ENCODE measurements at places on chromosomes 7 and 10.
A peak's percentile ranks its signal among the peaks of the same experiment; 100 is the strongest.

- no peak for DNase-seq
Measured at GRCh38 chr7:6251653-6252052, 20.8 kb downstream of the CYTH3 start.

DNA sequence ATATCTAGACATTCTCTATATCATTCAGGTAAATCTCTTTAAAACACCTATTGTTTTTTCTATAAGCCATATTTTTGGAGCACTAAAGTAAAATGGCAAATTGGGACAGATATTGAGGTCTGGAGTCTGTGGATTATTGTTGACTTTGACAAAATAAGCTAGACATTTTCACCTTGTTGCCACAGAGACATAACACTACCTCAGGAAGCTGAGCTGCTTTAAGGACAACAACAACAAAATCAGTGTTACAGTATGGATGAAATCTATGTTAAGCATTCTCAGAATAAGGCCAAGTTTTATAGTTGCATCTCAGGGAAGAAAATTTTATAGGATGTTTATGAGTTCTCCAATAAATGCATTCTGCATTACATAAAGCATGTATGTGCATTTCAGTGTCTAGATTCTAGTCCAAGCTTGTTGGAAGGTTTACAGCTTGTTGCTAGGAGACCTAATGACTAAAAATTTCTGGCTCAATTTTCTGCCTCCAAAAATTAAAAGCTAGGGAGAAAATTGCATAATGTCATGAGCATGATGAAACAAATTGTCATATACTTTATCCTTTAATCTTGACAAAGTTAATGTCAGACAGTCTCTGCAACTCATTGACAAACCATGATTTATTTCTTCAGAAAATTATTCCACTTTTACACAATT, 18.3 kb downstream of the LIPM start:
- DNase-seq: no peak

DNA sequence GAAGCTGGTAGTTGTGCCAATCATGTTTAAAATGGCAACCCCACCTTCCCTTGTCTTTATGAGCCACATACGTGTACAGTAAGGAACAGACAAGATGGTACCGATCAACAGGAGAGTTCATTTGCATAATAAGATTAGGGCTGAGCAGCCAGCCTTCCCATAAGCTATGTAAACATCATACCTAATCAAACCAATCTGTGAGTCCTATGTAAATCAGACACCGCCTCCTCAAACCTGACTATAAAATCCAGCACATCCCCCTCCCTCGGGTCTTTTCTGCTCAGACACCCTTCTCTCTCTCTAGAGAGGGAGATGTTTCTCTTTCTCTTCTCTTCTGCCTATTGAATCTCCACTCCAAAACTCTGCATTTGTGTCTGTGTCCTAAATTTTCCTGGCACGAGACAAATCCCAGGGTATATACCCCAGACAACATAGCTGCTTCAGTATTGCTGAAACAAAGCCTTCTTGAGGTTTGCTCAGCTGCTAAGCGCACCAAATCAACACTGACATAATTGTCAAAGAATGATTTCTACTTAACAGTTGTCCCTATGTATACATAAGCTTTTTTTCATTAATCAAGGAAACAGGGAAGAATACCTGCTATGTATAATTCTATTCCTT, 279.2 kb downstream of the THSD7A start:
- no peak for DNase-seq

- no peak for DNase-seq
Measured at GRCh38 chr10:30185916-30186315, 126.5 kb upstream of the JCAD start.

- no peak for DNase-seq
Measured at GRCh38 chr7:151716323-151716722, 160.6 kb downstream of the PRKAG2 start.

GRCh38 chr10:103542764-103543616, 49.5 kb downstream of the NEURL1 start:
- peak; percentile 11 for DNase-seq

DNA sequence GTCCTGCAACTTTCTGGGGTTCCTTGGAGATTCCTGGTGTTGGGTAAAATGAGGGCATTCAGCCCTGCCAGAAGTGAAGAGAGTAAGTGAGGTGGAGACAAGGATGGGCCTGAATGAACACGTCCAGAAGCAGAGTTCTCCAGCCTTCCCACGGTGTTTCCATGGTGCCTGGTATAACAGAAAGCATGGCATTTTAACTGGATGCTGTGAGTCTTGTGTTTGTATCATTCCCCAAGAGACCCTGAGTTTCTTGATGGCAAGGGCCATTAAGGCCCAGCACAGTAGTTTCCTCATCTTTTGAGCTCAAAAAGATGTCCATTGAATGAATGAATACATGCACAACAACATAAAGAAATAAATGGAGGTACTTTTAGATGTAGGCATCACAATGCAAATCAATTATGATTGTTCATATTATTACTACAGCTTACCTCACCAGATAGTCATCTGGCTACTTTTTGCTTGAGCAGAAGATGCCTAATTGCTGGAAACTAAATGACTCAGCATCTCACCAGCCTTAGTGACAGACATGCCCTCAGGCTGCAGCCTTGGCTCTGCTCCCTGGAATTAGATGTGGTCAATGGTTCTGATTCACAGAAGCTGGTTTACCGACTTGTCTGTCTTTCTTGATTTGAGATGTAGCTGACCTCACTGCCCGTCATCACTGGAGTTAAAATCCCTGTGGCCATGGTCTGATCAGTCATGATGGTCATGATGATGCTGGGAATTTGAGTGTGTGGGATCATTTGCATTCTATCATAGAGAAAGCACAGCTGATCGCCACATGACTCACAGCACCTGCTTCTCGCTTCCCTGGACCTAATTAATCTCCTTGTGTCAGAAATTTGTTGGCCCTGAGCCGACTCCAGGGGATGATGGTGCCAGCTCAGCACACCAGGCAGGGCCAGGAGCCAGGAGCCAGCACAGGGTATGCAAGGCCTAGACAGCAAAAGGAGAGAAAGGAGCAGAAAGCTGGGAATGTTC, 83.9 kb downstream of the CXCL12 start:
- no peak for DNase-seq

DNA sequence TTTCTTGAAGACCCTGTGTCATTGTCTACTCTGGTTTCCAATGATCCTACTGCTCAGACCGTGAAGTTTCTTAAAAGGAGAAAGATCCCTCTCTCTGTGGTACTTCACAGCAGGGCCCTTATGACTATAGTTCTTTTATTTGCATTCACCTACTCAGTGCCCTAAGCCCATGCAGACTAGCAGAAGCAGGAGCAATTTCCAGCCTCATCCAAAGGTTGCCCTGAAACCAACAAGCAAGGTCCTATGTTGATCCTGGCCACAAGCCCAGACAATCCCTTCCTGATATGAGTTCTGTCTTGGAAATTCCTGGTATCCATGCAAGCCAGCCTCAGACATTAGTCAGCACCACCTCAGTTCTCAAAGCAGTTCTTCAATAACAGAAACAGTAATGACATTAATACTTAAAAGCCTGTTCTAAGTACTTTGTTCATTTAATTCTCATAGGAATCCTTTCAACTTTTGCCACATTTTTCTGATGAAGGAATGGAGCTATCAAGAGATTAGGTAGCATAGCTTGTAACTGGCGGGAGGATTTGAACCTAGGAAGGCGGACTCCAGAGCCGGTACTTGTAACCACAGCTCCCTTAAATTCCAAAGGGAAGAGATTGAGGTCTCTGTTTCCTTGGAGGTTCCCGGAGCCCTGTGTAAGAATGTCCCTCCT, 58.1 kb upstream of the ST8SIA6 start:
- DNase-seq: no peak

DNA sequence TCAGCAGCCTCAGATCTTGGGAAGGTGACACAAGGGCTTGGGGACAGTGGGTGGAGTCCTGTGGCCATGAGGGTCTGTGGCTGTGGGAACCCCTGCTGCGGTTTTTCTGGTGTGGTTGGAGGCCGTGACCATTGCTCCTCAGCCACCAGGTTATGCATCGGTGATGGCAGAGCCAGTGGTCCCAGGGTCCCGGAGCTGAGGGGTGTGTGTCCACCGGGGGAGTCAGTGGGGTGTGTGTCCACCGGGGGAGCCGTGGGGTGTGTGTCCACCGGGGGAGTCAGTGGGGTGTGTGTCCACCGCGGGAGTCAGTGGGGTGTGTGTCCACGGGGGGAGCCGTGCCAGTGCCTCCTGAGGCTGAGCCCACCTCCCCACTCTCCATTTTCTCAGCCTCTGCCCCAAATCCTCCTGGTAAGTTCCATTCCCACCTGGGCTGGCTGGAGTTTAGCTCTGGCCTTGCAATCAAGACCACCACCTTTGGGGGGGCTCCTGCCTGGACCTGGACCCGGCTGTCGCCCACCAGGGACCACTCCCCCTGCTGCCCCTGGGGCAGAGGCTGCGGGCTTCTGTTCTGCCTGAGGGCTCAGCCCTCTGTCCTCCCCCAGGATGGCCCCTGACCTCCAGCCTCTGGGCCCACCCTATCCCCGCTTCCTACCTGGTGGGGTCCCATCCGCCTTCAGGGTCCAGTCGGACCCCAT, 143.5 kb downstream of the ELFN1 start:
- DNase-seq: no peak

DNA sequence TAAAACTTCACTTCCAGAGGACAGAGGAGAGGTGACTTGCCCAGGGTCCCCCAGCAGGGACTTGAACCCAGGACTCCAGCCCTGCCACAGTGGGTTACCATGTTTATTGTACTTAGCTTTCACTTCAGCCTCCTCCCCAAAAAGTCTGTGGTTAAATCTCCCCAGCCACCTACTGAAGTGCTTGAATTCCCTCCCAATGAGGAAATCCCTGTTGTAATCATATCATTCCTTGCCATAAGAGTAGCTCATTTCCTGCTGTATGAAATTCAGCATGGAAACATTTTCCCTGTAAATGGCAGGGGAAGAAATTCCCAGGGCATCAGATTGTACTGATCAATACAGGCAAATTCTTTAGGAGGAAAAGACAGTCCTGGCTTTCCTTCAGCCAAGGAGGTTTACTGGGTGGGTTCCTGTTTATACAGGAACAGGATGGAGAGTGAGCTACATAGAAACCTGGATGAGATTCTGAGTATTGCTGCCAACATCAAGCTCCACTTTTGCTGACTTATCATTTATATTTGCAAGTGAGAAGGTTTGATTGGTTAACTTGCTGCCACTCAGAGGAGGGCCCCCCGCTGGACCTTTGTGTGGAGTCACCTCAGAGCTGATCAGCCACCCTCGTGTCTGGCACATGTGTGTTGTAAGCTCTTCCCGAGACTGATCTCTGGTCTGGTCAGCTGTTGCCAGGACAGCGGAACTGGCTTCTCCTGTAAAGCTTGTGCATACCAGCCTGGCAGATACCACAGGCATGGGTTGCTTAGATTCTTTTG, 16.4 kb upstream of the PDZD8 start:
- no peak for DNase-seq

GRCh38 chr10:10787586-10787985, 230.1 kb upstream of the CELF2 start:
- DNase-seq: no peak

DNA sequence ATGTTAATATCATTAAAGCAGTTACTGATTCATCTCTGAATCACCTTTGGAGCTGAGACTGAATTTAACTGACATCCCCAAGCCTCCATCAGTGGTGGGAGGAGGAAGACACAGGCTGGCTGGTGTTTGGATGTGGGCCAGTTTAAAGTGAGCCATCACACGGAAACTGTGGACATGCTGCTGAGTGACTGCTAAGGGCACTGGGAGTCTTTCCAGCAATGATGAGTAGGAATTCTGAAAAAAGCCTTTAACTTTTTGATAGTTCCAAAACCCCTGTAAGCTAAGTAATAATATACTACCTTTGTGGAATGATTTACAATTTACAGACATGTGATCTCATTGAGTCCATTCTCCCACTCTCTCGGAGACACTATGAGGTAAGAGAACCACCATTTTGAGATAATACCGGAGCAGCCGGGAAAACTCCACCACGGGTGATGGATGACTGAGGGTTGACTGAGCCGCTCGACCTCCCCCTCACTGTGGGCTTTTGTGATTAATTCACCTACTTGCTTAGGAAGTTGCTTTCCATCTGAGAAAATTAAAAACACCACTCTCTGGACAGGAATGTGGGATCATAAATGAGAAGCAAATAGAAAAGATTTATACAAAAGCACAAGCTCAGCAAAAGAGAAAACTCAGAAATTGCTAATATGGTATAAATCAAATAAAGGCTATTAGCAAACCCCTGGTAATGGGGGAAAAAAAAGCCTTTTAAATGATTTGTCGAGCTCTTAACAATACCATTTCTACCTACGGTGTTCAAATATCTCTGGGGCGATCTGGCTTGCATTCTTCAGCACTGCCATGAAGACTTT, 194.8 kb downstream of the FANK1 start:
- no peak for DNase-seq

- DNase-seq: no peak
Measured at GRCh38 chr10:7955446-7955845, 99.0 kb upstream of the GATA3 start.

DNA sequence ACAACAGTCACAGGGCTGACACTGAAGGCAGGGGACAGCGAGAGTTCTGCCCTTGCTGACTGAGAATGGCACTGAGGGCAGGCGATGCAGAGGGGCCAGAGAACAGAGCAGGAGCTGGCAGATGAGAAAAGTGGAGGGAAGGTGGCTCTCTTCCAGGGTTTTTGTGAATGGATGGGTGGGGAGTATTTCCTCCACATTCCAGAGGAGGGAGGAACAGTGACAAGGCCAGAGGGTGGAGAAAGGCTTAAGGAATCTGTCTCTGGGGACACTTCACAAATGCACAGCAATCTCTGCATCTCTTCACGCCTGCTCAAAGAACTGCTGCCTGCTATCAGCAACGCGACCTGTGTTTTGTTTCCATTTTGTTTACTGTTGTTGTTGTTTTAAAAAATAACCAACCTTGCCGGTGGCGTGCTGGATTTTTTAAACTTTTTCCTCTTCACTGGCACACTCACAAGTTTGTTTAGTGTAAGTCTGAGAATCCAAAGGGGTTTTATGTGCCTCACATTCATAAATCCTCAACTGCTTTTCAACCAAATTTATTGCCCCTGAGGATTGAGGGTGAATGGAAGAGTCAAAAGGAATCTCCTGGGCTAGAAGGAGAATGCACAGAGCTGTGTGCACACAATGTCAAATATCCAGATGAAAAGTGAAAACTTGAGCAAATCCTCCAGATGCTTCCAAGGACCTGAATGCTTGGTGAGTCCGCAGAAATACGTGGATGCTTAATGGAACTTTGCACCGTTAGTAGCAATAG, 129.3 kb downstream of the GLI3 start:
- no peak for DNase-seq

DNA sequence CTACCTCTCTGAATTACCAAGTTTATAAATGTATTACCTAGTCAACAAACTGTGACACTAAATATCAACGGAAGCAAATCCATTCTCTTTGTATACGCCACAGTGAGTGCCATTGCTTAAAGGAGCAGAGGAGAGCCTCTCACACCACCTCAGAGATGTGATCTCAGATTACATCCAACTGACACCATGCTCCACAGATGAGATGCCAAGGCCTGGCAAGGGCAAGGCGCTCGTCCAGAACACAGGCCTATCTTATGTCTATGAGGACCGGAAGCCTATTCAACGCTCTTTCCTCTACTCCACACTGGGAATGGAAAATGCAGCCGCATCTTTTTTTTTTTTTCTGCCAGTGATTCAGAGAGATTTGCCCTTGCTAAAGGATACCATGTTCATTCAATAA, 11.4 kb downstream of the PDIA4 start:
- DNase-seq: no peak

Measured in activated T-cell treated with anti-CD3 and anti-CD28 coated beads for 4 hours (primary cell).